ENCODE measurements at places on chromosomes 16 and 17. TPM values are rescaled to one million over a fixed set of nuclear protein-coding genes. Genes with fewer than 3 reads are reported as not detected.

Gene FBXO39
- not detected for polyA plus RNA-seq

Gene TMEM235
- 9.8 TPM for polyA plus RNA-seq

Gene NAGPA
- 7.5 TPM for polyA plus RNA-seq

Gene GALNS
- 32.3 TPM for polyA plus RNA-seq

Gene BCAR1
- 76.8 TPM for polyA plus RNA-seq

Gene USP6
- 0.05 TPM for polyA plus RNA-seq

Gene WNK4
- 0.80 TPM for polyA plus RNA-seq

Gene PDF
- polyA plus RNA-seq = 7.8 TPM

Gene ACE
- 16.6 TPM for polyA plus RNA-seq

Gene KIF18B
- 10.9 TPM for polyA plus RNA-seq

Gene CNTNAP4
- polyA plus RNA-seq = 17.3 TPM

Gene SNAI3
- polyA plus RNA-seq = 1.2 TPM

Gene CMTM4
- 34.3 TPM for polyA plus RNA-seq

Gene SOX8
- polyA plus RNA-seq = 44.8 TPM

Gene SPATA22
- polyA plus RNA-seq = 0.46 TPM

Gene UBTF
- 112 TPM for polyA plus RNA-seq

Gene NPIPB6
- 0.37 TPM for polyA plus RNA-seq

Gene SUPT4H1
- polyA plus RNA-seq = 111 TPM

Gene NPIPA2
- not detected for polyA plus RNA-seq

Gene GSDMA
- polyA plus RNA-seq = not detected

Gene MT4
- polyA plus RNA-seq = not detected

Gene SLC47A1
- polyA plus RNA-seq = 1.2 TPM

Gene FZD2
- 6.1 TPM for polyA plus RNA-seq

Gene ALDH3A1
- 0.76 TPM for polyA plus RNA-seq

Gene QPRT
- polyA plus RNA-seq = 9.4 TPM

Gene MCRIP1
- polyA plus RNA-seq = 350 TPM

Gene LHX1
- not detected for polyA plus RNA-seq

Gene MYL4
- not detected for polyA plus RNA-seq

Gene APOBR
- polyA plus RNA-seq = 0.90 TPM

Gene GAS2L2
- polyA plus RNA-seq = not detected

Gene VPS35
- 83.1 TPM for polyA plus RNA-seq

Gene SLC9A5
- polyA plus RNA-seq = 0.90 TPM

Gene EXOC3L1
- polyA plus RNA-seq = 3.0 TPM

Gene TP53TG3C
- not detected for polyA plus RNA-seq

Gene GUCY2D
- not detected for polyA plus RNA-seq

Gene KRTAP4-5
- not detected for polyA plus RNA-seq

Gene ZNF48
- polyA plus RNA-seq = 34.3 TPM

Gene TBC1D3I
- polyA plus RNA-seq = not detected

Gene CAPNS2
- polyA plus RNA-seq = not detected

Gene CACNB1
- polyA plus RNA-seq = 20.8 TPM

Gene RAB11FIP4
- 49.1 TPM for polyA plus RNA-seq

Gene COQ9
- 69.5 TPM for polyA plus RNA-seq

Measured in brain (organoid and tissue), 16 donors.